ENCODE measurements at places on chromosomes 6 and 20.

DNA sequence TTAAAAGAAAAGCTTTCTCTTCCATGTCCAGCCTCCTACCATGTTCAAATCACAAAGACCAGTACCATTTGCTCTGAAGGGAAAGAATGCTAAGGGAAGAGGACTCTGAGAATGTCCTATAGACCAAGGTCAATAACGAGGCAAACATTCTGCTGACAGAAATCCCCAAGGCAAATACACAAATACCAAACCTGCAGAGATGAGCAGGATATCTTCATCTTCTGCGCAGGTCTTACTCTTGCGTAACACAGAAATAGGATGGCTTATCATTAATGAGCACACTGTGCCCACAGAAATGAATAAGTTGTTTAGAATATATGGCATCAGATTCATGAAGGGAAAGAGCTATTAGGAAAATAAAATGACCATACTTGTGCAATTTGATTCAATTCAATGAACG is 137.3 kb downstream of the BTBD9 start:
- no peak for DNase-seq

DNA sequence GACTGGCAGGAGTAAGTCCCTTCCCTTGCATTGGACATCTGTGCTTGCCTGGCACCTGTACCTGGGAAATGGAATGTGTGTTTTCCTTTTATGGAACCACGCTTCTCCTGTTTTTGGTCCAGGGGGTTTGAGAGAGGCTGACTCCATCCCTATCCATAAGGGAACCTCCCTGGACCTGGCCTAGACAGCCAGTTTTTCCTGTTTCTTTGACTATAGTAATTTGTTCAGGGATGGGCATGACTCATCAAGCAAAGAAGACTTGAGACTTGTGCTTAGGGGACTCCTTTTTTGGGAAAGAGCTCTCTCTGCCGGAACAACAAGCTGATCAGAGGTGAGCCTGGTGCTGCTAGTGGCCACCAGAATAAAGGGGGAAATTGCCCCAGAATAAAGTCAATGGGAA is 393.8 kb downstream of the CDH26 start:
- no peak for DNase-seq

- no peak for DNase-seq
These were observed 376.6 kb upstream of the TSHZ2 start for GRCh38 chr20:52595518-52595917.

DNA sequence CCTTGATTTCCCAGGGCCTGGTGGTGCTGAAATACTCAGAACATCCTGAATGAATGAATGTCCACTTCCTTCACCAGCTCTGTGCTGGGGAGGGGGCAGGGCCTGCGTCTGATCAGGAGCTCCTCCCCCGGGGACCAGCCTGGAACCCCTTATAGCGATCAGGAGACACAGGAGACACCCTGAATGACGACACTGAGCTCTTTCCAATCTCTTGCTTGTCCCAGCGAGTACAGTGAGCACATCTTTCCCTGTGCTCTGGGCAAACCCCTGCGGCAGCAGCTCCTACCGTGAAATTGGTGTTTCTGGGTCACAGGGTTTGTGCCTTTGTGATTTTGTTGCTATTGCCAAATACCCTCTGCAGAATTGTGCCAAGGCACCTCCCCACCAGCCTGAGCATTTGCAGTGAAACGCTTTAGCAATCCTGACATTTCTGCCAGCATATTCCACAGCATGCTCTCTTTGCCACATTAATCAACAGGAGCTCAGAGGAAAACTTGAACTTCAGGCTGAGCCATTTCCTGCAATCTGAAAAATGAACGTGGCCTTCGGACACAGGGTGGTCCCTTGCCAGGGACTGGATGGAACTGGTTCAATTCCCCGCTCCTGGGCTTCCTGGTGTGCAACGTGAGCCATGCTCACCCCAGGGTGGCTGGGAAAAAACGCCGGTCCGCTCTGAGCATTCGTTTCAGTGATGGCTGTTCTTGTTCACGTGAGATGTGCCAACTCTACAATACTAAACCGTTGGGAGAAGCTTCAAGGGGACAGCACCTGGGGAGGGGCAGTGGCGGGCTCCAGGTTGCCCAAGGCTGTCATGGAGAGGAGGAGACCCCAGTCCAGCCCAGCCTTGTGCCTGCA is 23.1 kb upstream of the MRGBP start:
- DNase-seq: no peak

DNA sequence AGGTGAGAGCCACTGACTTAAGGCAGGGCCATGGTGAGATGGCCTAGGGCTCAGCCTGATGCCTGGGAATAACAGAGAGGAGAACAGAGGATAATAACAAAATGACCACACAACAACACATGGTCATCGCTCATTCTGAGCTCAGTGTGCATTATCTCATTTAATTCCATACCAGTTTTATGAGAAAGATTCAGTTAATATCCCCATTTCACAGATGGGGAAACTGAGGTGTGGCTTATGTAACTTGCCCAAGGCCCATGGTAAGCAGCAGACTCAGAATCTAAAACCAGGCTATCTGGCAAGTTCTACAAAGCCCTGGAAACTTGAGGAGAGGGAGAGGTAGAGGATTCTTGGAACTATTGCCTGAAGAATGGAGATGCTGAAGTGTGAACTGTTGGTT is 200.9 kb upstream of the PMEPA1 start:
- no peak for DNase-seq

- no peak for DNase-seq
These were observed 11.2 kb upstream of the C20orf144 start for GRCh38 chr20:33650753-33651561.

DNA sequence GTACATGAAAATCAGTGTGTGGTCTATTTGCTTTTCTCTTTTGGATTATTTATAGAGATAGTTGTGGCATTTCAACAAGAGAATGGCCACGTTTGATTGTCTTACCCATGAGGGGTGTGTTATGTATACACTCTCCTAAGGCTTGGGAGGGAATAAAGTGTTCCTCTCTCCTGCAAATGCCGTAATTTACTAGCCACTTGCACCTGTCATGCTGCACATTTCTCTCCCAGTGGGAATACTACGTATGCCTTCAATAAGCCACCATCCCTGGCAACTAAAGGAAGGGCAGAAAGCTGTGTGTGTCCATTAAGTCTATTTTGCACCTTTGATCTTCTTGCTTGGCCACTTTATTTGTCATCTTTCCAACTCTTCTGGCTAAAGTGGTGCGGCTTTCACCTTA is 541.2 kb downstream of the QKI start:
- no peak for DNase-seq

GRCh38 chr6:15242937-15243614 is 2.8 kb upstream of the JARID2 start:
- DNase-seq: no peak

DNA sequence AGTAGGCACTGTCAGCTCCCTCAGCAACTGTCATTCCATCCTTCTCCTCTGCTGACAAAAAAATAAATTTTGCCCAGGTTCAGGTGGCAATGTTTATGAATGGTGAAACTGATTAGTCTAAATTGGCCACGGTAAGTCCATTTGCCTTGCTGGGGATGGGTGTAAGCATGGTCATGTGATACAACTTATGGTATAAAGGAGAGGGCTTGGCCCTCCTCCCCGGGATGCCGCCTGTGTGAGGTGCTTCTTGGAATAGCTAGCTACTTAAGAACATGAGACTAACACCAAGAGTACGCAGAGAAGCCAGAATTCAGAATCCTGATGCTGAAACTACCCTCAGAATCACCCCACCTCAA is 94.4 kb upstream of the MAP7 start:
- no peak for DNase-seq

- no peak for DNase-seq
These were observed 82.9 kb upstream of the MPC1 start for GRCh38 chr6:166465671-166466087.

DNA sequence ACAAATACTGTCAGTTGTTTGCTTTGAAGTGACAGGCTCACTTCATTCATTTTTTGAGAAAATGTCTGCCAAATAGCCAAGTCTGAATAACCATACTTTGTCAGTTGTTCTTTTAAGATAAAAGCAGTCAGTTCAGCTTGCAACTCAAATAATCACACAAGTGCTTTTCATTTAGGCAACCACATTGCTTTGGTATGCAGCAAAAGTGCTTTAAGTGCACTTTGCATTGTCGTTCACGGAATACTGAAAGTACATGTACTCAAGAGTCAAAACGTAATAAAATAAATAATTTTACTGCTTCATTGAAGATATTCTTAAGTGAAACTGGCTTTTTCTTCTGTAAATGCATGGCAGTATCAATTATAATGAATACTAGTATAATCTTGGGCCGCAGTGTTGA is 107.2 kb downstream of the MMS22L start:
- no peak for DNase-seq

DNA sequence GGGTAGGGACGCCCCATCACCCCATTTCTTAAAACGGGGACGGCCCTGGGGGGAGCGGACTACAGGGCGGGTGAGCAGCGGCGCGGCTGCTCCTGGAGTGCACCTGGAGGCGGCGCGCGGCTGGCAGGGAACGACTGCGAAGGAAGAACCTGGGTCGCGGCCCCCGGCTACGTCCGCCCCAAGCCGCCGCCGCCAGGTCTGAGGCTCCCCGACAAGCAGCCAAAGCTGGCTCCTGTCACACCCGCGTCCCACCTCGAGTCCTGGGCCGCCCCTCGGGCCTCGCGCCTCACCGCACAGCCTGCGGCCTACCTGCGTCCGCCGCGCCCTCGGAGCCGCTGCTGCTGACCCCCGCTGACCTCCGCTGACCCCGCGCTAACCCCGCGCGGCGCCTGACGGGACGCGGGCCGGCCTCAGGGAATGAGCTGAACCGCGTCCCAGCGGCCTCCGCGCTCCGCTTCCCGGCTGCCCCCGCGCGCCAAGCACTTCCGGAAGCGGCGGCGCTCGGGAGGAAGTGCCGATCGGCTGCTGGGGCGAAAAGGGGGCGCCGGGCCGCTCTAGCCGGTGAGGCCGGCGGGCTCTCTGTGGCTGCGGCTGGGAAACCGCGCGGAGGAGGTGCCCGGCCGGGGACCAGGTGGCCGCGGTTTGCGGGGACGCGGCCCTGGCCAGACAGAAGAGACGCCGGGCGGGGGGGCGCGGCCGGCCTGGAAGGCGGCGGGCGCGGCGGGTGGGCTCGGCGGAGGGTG is at the start of the genes ARFRP1 and ZGPAT:
Gene ARFRP1, minus strand, starts transcription at position 419 of the 743 bp plus-strand sequence. CDS start 885 bp downstream, outside the sequence.
Gene ZGPAT, plus strand, starts transcription at position 482 of the 743 bp plus-strand sequence. CDS start 542 bp downstream, outside the sequence.
- peak; percentile 89 for DNase-seq

GRCh38 chr6:87590417-87590880 is 514 bp downstream of the ORC3 start:
- DNase-seq: no peak

- DNase-seq: no peak
These were observed 41.8 kb upstream of the SAYSD1 start for GRCh38 chr6:39156801-39157200.

- peak; percentile 2 for DNase-seq
These were observed 166.4 kb upstream of the RNF217 start for GRCh38 chr6:124795643-124796463.

DNA sequence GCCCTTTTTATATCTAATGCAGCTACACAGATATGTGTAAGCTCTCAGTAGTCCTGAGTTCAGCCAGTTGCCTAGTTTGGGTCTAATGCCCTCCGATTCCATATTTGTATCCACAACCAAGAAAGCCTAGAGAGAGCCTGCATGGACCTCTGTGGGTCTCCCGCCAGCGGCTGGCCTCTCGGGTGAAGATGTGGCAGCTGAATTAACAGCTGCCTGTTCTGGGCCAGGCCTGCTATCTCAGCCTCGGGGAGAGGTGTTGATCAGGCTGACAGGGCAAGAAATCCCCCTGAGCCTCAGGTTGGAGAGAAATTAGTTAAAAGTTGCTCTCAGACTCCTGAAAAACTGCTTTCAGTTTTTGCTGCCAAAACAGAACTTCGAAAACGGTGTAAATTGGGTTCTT is 19.8 kb downstream of the PTK7 start:
- no peak for DNase-seq

- no peak for DNase-seq
These were observed 118.3 kb downstream of the KHDC1L start for GRCh38 chr6:73107016-73107415.

GRCh38 chr6:73774311-73774774 is 78.3 kb downstream of the CD109 start:
- DNase-seq: no peak

DNA sequence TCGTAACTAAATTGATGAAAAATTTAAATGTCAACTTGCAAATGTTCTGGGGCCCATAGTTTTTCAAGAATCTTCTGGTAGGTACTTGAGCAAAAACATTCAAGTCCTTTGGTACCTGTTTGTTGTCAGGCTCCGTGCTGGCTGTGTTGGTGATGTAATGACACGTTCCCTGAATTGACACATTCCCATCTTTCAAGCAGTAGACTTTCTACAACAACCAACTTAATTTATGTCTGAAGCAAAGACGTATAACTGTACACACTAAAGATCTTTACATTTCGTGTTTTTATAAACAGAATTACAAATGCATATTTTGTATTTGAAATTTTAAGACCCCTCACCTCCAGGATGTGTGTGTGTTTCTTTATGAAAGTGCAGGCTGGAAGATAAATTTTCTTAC is 49.5 kb downstream of the NCOA3 start:
- no peak for DNase-seq

- no peak for DNase-seq
These were observed 110.5 kb upstream of the MTHFD1L start for GRCh38 chr6:150755042-150755441.

GRCh38 chr6:40389254-40389653 is 197.9 kb downstream of the LRFN2 start:
- peak; percentile 8 for DNase-seq

GRCh38 chr6:75691012-75691411 is 58.0 kb upstream of the MYO6 start:
- no peak for DNase-seq

DNA sequence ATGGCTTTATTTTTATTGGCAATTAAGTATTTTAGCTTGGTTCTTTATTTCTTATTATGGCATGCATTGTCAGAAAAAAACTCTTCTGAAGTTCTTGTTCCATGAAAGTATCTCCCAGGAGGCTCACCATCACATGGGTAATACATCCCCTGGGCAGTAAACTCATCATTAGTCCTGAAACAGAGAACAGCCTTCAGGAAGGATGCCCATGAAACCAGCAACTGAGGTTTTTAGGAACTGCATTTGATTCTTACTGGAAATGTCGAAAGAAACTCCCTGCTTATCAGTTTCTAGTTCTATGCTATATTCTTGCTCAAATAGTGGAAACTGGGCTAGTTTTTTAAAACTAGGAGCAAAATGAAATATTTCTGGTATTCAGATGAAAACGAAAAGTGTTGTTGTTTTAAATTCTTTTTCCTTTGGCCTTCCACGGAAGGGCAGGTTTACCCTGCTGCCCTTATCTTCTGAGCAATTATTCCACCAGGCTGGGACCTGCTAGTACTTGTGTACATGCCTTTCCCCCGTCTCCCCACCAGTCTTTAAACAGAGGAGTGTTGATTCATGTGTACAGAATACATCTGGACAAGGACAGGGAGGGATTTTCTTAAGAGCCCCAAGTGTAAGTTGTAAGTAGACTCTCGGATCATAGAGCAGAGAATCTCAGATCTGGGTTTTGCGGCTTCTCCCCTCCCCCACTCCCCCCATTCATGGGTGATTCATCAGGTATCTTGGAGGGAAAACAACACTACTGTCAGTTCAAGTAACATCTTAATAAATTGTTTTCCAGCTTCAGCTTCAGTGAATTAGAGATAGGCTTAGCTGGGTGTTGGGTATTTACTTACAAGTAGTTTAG is 81.5 kb downstream of the RTN4IP1 start:
- peak; percentile 42 for DNase-seq

GRCh38 chr6:98717322-98717877 is 117.0 kb upstream of the POU3F2 start:
- no peak for DNase-seq
